ENCODE measurements at places on chromosomes 12 and 14.

GRCh38 chr14:42541535-42542001 is 934.9 kb downstream of the LRFN5 start:
- no peak for DNase-seq

GRCh38 chr14:91417983-91418386 is 365 bp upstream of the CCDC88C start:
- DNase-seq = peak; percentile 70

DNA sequence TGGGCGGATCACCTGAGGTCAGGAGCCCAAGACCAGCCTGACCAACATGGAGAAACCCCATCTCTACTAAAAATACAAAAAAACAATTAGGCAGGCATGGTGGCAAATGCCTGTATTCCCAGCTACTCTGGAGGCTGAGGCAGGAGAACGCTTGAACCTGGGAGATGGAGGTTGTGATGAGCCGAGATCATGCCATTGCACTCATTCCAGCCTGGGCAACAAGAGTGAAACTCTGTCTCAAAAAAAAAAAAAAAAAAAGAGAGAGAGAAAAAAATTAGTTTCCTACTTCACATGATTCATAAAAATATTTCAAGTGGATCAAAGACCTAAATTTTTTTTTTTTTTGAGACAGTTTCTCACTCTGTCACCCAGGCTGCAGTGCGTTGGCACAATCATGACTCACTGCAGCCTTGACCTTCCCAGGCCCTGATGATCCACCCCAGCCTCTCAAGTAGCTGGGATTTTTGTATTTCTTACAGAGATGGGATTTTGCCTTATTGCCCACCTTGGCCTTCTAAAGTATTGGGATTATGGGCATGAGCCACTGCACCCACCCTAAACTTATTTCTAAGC is 24.9 kb downstream of the FCF1 start:
- DNase-seq = no peak

- peak; percentile 4 for DNase-seq
Measured at GRCh38 chr12:83823386-83824045, 1089.1 kb downstream of the SLC6A15 start.

GRCh38 chr12:55847033-55847432 is 4.3 kb upstream of the MMP19 start:
- DNase-seq = no peak

DNA sequence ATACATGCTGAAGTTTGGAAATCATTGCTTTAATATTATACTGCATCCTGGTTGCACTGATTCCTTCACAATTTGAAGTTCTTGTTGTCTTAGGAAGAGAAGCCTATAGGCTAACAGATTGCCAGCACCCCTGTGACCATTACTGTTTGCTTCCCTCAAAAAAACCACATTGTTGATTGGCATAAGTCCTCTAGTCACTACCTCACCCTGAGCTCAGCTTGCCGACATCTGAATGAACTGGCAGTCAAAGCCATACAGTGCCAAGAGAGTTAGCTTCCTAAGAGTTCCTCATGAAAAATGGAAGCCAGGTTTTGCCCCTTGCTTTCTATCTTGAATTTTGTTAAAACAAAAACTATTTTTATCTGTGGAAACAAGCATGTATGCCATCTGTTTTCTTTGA is 276.1 kb downstream of the SYT1 start:
- no peak for DNase-seq

DNA sequence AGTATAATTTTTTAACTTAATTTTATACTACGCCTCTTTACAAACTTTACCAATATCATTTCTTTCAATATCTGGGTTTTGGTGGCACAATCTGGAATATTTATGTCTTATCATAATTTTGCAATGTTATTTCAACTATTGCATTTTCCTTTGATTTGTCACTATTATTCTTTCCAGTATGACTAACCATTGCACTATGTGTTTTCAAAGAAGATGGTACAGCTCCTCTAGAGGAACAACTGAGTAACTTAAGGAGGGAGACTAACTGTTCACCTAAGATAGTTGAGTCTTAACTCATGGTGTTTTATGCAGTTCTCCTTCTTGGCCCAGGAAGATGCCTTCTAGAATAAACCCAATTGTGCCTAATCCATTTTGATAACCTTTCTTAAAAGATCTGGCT is 60.5 kb upstream of the KIF21A start:
- DNase-seq = no peak

DNA sequence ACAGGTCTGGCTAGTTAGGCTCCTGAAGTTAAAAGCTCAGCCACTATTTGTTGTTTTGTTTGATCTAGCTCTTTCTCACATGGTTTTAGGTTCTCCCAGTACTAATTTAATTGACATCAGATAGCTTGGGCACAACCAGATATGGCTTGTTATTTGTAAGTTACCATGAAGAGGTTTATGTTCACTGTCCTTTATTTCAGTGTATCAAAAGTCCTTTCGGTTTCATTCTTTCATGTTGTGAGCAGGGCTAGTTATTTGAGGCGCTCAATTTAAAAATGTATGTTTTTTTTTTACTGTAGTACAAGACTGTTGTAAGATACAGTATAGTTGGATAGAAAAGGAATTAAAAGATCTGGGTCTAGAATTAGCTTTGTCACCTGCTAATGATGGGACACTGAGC is 7.0 kb downstream of the GPX2 start:
- DNase-seq = no peak

DNA sequence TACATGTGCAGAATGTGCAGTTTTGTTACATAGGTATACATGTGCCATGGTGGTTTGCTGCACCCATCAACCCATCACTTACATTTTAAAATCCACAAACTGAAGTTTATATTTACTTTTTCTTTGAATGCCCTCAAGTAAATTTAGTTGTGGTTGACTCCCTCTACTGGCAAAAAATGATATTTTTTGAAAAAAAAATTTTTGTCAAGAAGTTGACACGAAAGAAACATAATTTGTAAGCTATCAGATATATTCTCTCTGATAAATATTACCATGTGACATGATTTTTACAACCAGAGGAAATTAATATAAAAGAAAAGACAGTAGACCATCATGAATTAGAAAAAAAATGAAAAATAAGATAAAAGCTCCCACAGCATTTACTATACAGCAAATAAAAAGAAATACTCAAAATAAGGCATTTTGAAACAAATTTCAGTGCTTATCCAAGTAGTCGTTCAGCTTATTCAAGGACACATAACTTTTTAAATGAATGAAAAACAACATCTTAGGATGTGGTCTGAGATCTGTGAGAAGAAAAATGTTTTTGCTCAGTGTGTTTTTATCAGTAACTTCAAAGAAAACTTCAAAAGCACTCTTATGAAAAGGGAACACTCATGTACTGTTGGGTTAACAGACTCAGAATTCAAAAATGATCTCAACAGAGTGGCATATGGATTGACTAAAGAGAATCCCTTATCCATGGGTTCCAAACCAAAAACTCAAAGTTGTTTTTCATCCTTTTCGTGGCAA is 30.0 kb upstream of the GRIP1 start:
- no peak for DNase-seq

DNA sequence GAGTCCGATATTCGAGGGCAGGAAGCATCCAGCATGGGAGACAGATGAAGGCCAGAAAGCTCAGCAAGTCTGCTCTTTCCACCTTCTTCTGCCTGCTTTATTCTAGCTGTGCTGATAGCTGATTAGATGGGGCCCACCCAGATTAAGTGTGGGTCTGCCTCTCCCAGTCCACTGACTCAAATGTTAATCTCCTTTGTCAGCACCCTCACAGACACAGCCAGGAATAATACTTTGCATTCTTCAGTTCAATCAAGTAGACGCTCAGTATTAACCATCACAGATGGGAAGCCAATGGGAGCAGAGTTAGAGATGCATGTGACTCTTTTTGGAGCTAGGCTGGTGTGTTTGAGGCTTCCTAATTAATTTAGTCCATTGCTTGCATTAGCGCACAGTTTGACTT is 17.0 kb downstream of the C12orf75 start:
- no peak for DNase-seq

Data from activated naive CD4-positive, alpha-beta T cell treated with Interleukin-2 at 50 U/mL for 16 hours (primary cell).